ENCODE measurements at places on chromosomes 6 and 20.

DNA sequence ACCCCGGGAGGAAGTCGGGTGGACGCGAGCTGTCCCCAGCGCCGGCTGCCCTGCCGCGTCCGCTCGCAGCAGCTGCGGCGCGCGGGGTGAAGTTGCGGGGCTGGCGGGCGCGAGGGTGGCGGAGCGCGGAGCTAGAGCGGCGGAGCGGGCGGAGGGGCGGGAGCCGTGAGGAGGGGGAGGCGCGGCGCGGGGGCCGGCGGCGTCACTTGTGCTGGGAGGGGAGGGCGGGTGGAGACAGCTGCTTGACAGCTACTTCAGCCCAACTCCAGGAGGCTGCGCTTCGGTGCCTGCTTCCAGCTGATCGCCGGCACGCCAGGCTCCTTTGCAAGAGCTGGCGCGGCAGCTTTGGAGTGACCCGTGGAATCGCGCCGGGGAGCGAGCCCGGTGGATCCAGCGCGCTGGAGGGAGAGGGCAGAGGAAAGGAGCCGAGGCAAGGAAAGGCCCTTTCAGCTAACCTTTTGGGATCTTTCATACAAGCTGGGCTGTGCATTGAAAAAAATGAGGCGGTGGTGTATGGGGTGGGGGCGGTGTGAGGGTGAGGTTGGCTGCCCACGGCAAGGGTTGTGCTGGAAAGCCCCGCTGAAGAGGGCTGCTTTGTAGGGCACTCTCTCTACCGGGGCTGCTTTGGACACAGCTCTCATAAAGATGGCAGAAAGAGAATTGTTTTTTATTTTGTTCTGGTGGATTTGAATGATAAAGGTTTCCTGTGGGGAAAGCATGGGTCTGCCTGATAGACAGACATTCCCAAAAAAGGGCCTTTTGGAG is 24.6 kb downstream of the RIPOR2 start:
- DNase-seq, result no peak

- peak; percentile 38 for DNase-seq
These were observed at the start of gene ME1 for GRCh38 chr6:83430611-83431544. Gene ME1, minus strand, starts transcription at chr6:83431051. Its CDS starts 97 bp downstream, at chr6:83430954.

GRCh38 chr6:142746524-142746923 is 198.5 kb downstream of the HIVEP2 start:
- DNase-seq, result no peak

GRCh38 chr6:156376091-156376490 is 401.1 kb upstream of the ARID1B start:
- DNase-seq, result no peak

DNA sequence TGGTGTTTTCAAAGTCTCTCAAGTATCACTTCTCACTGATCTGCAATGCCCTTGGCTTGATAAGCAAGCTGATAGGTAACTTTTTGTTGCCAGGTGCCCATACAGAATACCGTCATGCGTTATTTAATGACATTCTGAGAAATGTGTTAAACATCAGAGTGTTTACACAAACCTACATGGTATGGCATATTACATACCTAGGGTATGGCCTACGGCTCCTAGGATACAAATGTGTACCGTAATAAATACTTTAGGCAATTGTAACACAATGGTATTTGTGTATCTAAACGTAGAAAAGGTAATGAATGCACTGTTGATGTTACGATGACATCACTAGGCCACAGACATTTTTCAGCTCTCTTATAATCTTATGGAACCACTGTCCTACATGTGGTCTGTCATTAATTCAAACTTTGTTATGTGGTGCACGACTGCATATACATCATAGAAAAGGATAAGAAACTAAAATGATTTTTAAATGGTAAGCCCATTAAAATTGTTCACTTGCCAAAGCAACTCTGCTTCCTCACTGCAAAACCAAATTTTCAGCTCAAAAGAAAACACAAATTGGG is 35.7 kb downstream of the CSNK2A1 start:
- no peak for DNase-seq

GRCh38 chr6:144171406-144171805 is 21.1 kb downstream of the STX11 start:
- no peak for DNase-seq

GRCh38 chr20:39152126-39152525 is 190.0 kb downstream of the DHX35 start:
- DNase-seq, result no peak

DNA sequence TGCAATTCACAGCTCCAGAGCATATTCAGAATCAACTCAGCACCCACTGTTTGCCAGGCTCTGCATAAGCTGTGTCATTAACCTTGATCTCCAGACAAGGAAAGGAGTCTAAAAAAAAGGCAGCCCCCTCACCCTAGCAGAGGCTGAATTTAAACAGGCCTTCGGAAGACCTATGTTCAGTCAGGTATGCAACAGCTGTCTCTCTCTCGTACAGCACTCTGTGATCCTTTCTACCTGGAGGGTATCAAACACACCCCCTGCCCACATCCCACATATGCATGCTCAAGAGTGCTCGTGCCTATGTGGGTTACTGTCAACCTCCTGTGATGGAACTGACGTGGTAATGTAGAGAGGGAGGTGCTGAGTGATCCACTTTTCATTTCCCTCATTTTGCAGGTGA is 8.5 kb downstream of the PLAGL2 start:
- DNase-seq, result no peak

DNA sequence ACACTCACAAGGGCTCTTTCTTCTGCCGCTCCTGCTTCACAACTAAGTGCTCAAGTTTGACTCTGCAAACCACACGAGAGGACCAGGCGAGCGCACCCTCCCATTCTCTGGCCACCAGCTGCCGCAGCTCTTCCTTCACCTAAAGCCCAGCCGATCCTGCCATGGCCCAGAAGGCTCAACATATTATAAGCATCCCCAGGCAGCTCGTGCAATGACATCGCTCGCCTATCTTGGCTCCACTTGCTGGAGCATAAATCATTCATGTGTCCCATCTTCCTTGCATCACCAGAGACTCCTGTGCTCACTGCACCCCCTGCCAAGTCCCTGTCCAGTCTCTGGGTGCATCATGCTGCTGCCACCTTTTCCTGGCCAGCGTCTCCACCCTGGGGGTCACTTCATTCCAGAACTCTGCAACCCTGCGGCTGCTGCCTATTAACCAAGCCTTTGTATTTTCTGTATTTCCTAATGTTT is 59.0 kb downstream of the PSMG4 start:
- DNase-seq, result no peak

- DNase-seq, result no peak
These were observed 6.4 kb upstream of the PROCR start for GRCh38 chr20:35165221-35166185.

GRCh38 chr6:149473080-149474052 is 11.4 kb downstream of the ZC3H12D start:
- no peak for DNase-seq

- no peak for DNase-seq
These were observed 109.3 kb upstream of the MTHFD1L start for GRCh38 chr6:150756173-150756572.

DNA sequence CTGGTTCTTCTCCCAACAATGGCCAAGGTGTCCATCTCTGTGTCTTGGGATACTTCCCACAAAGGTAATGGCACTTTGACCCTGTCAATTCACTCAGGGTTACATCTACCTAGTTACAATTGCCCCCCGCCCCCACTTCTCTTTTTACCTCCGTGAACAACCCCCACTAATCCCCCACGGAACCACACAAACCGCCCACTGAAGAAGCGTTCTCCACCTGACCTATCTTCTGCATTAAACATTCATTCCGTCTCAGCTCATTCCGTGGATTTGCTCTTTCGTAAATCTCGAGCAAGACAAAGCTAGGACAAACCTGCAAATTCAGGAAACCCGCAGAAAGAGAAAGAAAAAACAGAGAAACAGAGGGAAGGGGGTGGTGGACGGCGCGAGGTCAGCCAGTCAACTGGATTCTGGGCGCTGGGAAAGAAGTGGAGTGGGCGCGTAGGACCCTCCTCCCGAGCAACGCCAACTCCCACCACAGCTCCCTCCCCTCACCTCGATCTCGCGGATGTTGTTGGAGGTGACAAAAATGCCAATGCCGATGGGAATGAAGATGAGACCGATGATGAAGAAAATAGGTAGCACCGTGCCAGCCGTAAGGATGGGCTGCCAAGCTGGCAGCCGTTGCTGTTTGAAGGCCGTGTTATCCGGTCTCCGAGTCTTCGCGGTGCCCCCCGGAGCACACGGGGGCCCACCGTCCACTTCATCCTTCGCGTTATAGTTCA is 523 bp downstream of the TMEM30A start:
- DNase-seq, result no peak

GRCh38 chr6:90350689-90351554 is 54.3 kb upstream of the BACH2 start:
- DNase-seq, result no peak

DNA sequence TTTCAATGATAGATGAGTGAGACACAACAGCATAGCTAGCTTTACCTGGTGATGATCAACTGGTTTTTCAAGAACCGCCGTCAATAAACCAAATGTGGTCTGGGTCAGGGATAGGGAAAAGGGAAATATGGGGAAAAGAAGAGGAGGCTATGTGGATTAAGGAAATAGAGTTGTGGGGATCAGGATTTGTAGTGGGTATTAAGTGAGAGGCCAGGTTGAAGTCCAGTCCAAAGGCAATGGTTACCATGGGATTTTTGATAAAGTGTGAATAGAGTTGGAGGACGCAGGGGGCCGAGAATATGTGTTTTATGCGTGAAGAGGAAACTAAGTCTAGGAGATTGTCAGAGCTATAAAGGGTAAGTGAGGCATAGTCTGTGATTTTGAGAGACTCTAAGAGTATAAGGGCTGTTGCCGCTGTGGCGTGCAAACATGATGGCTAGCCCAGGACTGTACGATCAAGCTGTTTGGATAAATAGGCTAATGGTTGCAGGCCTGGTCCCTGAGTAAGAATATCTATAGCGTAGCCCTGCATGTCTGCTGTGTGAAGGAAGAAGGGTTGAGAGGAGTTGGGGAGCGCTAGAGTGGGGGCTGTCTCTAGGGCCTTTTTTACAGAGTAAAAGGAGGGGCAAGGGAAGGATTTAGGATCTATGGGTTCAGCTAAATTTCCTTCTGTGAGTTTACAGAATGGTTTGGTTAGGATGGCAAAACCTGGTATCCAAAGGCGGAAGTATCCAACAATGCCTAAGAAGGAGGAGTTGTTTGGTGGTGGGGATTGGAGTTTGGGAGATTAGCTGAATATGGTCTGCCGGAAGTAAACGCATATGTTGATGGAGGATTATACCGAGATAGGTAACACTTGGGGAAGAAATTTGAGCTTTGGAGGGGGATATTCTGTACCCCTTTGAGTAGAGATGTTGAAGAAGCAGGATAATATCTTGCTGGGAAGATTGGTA is 749.7 kb upstream of the ADGRB3 start:
- DNase-seq, result no peak

DNA sequence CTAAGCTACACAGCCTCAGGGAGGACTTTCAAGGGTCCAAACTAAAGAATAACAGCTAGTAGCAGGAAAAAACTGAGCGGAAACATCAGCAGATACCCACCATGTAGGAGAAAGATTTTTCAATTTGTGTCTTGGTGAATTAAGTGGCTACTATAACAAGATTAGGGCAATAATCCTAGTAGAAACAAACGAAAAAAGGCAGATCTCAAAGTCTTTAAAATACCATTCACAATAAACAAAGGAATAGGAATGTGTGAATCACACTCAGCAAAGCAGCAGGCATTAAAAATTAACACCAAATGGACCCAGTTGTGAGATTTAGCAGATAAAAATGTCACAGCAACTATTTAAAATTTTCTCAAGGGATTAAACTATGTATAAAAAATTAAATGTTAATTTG is 761.2 kb downstream of the TENT5A start:
- no peak for DNase-seq

DNA sequence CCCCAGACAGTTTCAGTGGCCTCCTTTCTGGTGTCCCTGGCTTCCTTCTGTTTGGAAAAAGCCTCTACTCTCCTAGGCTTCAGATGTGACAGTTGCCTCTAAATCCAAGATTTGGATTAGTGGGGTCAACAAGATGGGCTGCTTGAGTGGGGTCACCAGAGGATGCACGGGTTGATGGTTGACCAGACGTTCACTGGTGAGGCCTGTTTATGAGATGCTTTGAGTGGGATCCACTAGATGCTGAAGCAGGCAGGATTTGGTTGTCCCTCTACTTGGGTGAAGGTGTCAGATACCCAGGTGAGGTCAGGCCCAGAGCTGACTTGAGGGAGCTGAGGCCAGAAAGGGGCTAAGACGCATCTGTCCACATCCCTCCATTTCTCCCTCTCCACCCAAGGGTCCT is 8.1 kb upstream of the DLGAP4 start:
- no peak for DNase-seq

- no peak for DNase-seq
These were observed 19.4 kb upstream of the SDHAF4 start for GRCh38 chr6:70547313-70547712.

DNA sequence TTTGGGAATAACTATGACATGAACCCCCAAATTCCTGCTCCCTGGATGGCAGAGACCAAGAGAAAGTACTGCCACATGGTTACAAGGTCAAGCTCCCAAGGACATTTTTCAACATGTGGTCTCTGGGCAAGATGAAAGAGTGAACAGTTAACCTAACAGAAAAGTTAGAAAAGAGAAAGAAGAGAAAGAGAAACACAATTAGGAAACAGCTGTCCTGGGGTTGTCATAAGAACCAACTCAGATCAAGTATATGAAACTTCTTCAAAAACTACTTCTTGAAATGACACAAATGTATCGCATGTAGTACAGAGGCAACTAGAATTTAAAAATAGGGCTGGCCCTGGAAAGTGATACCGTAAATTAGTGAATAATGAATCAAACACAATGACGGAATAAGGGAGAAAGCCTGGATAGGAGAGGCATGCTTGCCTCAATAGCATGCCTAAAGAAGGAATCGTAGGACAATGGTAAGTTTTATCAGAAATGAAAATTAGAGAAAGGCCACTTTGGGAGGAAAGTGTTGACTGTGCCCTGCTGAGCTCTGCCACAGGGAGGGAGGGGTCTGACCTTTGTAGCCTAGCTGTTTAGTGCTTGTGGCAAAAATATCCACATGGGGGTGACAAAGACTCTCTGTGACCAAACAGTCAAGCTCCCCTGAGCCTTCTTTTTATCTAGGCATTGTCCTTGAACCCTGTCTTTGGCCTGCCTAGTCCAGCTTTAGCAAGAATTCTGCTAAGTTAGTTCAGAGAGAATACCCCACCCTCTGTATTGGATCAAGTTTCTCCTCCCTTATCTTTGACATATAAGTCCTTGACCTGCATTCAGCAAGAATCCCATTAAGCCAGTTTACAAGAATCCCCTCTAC is 4.3 kb upstream of the DCBLD1 start:
- no peak for DNase-seq

GRCh38 chr6:157287247-157287850 is 36.0 kb downstream of the TMEM242 start:
- no peak for DNase-seq

DNA sequence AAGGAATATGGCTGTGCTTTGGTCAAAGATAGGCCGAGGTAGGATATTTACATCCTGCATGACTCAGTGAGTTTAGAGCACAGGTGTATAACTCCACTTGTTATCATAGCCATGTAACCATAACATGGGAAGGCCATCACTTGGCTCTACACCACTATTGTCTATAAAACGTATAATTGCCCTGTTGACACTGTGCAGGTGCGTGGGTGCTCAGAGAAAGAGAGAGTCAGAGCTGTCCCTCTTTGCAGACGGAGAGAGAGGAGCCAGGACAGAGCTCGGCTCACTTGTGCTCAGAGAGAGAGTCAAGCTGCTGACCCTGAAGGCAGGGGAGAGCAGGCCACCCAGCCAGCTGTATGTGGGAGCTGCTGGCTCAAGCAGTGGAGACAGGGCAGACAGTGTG is 46.0 kb downstream of the OR2B6 start:
- no peak for DNase-seq

GRCh38 chr6:57048577-57048976 is 2.1 kb downstream of the KIAA1586 start:
- DNase-seq, result no peak

Measured in omental fat pad (tissue), 4 donors.